ENCODE measurements at places on chromosomes 11 and 22.

DNA sequence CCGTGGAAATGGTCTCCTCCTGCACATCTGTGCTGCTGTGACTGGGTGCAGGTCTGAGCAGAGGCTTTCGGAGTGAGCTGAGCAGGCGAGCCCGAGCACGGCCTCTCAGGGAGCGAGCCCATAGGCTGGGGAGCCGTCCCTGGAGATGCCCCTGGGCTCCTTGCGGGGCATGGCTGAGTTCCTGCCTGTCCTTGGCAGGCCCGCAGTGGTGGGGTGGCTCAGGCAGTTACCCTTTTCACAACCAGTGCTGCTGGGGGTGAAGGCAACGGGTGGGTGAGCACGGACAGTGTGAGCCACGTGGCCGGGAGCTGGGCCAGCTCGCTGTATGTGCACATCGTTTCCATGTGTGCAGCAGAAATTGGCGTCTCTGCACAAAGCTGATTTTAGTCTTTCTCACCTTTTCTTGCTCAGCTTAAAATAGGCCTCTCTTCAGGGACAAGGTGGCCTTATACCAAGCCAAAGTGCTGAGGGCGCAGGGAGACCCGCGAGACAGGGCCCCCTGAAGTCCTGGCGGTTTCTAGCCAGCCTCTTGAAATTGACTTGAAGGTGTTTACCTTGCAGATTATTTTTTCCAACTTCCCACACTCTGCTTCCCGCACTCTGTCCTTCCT, at the start of gene TP53AIP1:
TSS of gene TP53AIP1 (minus strand) at position 55 of the 611 bp plus-strand sequence. CDS start 5,053 bp downstream, outside the sequence.
- no peak for DNase-seq

- DNase-seq: no peak
These were observed 13.9 kb downstream of the TMEM184B start for GRCh38 chr22:38258895-38259294.

DNA sequence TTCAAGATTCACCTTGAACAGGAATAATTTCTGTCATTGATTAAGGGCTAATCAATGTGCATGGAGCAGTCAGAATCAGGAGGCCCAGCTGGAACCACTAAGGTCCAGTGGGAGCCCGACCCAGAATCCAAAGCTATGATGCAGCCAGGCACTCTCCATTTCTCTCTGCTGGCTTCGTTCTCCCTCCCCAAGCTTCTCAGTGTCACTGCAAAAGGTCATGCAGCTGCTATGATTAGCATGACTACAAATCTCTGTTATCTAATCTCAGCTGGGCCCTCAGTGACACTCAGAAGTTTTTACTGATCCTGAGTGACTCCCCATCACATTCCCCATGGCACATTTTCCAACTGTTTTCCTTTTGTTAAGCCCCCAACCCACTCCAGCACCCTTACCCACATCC, 31.1 kb upstream of the PRSS23 start:
- DNase-seq: no peak

DNA sequence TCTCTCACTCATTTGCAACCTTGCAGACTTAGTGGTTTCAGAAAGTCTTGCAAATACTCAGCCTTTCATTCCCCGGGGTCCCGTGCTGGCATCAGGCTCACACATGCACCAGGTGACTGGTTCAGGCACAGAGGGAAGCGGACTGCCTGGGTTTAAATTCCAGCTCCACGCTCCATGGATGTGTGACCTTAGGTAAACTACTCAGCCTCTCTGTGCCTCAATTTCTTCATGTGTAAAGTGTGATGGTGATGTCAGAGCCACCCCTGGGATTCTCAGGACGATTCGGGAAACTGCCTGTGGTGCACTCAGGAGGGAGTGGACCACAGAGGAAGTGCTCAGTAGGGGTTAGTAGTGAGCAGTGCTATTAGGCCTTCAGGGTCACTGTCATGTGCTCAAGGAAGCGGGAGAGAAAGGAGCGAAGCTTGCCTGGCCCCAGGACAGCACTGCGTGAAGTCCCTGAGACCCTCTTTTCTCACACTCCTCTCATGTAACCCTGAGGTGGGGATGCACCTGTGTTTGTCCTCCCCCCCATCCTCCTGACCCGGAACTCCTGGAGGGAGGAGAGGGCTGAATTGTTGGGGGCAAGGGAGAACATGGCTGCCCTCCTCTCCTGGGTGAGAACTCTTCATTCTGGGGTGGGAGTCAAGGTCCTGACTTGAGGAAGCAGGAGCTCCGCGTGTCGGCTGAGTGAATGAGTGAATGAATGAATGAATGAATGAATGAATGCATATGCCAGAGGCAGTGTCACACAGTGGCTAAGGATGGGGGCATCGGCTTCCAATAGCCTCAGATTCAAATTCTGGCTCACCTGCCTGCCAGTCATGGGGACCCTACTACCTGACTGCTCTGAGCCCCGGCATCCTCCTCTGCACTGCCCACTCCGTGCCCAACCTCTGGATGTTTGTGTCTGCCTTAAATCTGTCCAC, 14.4 kb upstream of the UPK3A start:
- DNase-seq: no peak

DNA sequence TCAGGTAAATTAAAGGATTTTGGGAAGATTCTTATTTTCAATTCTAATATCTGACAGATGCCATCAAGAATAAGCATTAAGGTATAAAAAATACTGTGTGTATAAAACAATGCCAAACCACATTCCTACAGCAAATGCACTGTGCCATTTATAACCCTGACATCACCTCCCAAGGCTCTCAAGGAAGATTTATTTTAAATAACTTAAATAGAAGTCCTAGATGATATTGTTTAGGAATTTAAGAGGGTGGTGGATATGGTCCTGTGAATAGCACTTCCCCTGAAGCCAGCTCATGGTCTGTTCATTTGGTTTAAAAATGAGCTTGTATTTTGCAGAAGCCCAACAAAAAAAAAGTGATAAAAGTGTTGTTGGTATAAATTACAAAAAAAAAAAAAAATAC, 32.1 kb downstream of the PPIL2 start:
- no peak for DNase-seq

GRCh38 chr22:47337161-47337621, 574.7 kb downstream of the TBC1D22A start:
- DNase-seq: no peak

DNA sequence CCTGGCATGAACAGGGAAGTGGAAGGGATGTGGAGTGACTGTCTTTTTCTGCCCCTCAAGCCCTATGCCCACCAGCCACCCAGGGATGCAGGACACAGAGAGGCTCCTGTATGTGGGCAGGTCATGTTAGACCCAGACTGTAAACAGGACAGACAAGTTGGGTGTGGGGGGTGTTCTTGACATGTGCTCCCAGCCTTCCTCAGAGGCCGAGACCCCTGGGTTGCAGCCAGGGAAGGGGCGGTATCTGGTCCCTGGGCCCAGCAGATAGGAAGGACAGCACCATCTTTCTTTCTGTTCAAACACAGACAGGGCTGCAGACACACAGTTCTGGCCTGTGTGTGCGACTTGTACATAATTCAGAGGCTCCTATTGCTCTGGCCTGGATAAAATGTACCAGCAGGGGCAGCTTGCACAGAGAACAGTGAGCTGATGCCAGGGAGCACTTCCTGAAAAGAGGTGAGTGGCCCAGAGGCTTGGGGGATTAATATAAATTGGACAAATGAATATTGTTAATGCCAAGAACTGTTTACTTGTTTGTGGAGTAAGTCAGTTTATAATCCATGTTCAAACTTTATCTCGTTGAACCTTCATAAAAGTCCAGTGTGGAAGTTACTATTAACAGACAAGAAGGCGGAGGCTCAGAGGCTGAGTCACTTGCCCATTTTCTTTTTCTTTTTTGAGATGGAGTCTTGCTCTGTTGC, 16.6 kb downstream of the GDPD5 start:
- no peak for DNase-seq

DNA sequence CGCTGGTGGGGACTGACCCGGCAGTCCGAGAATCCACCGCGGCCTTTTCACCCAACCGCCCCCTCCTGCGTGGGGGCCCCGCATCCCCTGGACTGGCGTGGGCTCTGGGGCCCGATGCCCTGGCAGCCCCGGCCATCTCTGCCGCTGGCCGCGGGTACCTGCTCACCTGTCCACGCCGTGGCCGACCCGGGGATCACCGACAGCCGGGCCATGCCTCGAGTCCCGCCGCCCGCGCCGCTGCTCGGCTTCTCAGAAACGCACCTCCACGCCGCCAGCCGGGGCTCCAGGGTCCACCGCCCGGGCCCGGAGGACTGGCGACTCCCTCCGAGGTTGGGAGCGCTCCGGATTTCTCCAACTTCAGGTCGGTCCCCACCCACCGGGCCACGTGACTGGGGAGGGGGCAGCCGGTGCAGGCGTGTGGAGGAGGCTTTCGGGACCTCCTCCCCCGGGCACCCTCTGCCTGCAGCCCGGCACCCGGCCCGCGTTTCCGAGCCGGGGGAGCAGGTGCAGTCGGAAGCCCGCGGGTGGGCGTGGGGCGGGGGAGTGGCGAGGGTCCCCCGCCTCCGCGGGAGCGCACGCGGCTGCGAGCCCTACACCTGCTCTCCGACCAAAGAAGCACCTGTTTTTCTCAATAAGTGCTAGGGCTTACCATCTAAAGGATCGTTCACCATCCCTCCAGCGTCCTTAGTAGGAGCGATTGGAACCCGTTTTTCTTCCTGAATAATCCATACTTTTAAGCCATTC, 554 bp upstream of the NRIP3 start:
- no peak for DNase-seq

DNA sequence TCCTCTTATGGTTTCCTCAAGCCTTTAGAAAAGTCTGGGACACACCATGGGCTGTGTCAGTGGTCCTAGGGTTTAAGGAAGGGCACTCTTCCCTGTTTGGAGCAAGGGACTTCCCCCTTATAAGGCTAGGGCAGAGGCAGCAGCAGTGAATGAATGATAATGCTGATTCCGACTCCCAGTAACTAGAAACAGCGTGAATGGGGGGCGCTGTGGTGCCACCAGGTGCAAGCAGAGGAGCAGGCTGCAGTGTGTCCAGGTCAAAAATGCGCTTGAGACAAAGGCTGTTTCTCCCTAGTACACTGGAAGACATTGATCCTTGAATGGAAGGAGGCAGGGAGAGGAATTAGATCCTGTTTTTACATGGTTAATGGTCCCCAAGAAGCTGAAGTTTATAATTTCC, 11.6 kb upstream of the RIC3 start:
- DNase-seq: no peak

- DNase-seq: no peak
These were observed 10.0 kb upstream of the KCTD14 start for GRCh38 chr11:78033040-78033439.

DNA sequence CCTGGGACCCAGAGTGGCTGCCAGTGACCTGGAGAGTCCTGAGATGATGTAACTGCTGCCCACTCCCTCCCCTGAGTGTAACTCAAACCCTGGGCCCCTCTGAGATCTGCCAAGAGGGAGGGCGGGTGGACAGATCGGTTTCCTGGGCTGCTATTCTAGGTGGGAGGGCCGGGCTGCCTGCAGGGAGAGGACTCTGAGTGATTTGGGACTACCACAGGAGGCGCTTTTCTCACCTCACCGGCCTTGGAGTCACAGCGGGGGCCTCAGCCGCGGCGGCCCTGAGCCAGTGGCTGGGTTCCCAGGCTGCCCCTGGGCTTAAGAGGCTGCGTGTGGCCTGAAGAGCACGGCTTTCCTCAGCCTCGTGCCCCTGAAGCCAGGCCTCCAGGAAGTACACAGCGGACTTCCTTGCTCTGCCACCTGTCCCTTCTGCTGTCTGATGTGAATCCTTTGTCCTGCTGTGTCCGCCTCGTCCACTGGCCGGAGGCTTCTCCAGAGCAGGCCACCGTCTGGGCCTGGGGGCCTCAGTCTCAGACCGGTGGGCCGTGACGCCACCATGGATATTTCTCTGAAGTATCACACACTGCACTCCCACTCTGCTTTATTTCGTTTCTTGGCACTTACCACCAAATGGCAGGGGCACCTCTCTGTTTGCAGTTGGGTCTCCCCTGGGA, 11.5 kb downstream of the RELT start:
- DNase-seq: peak; percentile 68

DNA sequence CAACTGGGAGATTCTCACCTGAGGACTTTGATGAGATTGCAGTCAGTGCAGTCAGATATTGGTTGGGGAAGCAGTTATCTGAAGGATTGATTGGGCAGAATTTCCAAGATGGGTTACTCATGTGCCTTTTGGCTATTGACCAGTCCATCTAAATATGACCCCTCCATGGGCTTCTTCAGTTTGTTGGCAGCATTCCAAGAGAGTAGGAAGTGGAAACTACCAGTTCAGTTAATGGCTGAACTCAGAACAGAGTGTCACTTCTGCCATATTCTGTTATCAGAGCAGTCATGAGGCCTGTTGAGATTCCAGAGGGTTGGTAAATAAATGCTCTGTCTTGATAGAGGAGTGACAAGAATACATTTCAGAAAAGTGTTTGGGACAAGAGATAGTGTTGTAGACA, 71.0 kb downstream of the CYP2R1 start:
- no peak for DNase-seq

All from GF-D8 (cell line).